ENCODE measurements at places on chromosomes 3 and 15.

GRCh38 chr3:70770650-70771049 is 458.2 kb upstream of the MDFIC2 start:
- DNase-seq: no peak

GRCh38 chr3:188037195-188037718 is 116.7 kb upstream of the LPP start:
- no peak for DNase-seq

GRCh38 chr15:61653110-61653509 is 407.1 kb downstream of the VPS13C start:
- no peak for DNase-seq

DNA sequence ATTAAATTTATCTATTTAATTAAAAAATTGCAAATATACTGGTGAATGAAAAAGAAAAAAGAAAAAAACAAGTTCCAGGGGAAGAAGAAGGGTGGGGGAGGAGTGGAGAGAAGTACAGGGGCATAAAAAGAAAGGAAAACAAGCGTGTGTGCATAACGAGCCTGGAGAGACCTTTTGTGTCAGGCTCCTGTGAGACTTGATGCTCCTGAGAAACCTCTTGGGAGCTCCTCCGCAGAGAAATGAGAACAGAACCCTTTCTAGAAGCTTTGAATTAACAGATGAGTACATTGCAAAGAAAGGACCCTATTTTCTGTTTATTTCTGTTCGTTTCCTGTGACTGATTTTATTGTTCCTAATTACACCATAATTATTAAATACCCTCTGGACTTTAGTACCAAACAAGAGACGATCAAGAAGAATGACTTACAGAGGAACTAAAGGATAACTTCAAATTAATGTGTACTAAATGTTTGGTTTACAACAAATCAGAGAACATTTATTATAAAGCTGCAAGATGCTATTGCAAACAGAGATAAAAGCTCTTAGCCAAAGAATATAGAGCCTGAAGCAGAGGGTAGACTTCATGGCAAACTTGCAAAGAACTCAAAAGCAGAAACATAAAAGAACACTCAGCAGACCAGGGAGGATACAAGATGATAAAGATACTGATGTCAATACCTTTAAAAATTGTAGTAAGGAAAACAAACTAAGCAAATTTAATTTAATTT is 74.7 kb downstream of the DPPA2 start:
- no peak for DNase-seq

DNA sequence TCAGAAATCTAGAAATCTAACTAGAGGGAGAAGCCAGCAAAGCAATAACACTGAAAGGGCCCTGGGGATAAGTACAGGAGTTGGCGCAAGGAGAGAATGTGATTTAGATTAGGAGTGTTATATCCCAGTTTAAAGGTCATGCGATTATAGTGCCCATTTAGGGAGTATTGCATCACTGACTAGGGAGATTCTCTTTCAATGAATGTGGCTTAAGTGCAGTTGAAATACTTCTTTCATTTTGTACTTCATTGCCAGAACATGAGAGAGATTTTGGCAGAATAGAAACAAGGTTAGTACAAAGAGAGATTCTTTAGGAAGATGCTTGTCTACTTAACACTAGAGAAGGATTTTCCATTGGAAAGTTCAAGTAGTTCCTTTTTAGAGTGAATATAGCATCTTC is 13.9 kb downstream of the ROBO2 start:
- no peak for DNase-seq

- no peak for DNase-seq
Observed at GRCh38 chr15:72770673-72771328, 12.8 kb downstream of the ADPGK start.

GRCh38 chr15:75235051-75235673 is 23.0 kb upstream of the GOLGA6C start:
- no peak for DNase-seq

GRCh38 chr3:137300703-137301102 is 342.9 kb downstream of the IL20RB start:
- DNase-seq: no peak

- DNase-seq: no peak
Observed at GRCh38 chr3:70531063-70531657, 218.7 kb upstream of the MDFIC2 start.

GRCh38 chr3:57772251-57772650 is 16.1 kb downstream of the SLMAP start:
- no peak for DNase-seq

GRCh38 chr15:42157981-42158765 is 1.7 kb upstream of the PLA2G4F start:
- no peak for DNase-seq

DNA sequence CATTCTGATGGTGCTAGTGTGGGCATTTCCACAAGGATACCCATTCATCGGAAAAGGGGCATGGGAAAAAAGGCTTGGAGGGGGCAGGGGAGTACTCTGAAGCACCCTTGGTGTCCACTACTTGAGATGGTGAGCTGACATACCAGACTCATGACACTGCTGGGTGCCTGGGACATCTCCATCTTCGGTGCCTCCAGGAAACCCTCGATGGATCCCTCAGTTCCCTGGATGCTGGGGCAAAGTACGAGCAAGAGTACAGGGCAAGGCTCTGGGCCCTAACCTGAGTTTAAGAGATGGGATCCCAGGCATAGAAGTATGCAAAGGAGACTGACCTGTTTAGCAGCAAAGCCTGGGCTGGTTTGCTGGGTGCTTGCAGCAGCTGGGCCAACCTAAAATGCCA is 5.2 kb upstream of the IP6K1 start:
- DNase-seq: no peak

GRCh38 chr3:105579439-105579838 is 212.7 kb downstream of the ALCAM start:
- DNase-seq: no peak

DNA sequence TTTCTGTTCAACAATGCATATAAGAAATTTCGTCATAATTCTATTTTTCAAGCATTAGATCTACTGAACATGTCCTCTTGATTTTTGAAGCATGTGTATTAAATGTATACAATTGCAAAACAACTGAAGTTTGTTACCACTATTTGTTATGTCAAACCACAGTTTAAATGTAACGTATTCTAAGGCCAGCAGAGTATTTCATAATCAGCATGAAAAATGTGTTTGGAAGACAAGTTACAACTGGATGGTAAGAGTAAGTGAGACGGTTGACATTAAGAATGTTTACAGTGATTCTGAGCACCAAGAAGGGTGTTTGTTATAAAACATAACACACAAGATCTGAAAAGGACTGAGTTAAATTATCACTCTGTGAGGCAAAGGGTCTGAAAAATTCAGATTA is 738.4 kb downstream of the PLOD2 start:
- DNase-seq: no peak

DNA sequence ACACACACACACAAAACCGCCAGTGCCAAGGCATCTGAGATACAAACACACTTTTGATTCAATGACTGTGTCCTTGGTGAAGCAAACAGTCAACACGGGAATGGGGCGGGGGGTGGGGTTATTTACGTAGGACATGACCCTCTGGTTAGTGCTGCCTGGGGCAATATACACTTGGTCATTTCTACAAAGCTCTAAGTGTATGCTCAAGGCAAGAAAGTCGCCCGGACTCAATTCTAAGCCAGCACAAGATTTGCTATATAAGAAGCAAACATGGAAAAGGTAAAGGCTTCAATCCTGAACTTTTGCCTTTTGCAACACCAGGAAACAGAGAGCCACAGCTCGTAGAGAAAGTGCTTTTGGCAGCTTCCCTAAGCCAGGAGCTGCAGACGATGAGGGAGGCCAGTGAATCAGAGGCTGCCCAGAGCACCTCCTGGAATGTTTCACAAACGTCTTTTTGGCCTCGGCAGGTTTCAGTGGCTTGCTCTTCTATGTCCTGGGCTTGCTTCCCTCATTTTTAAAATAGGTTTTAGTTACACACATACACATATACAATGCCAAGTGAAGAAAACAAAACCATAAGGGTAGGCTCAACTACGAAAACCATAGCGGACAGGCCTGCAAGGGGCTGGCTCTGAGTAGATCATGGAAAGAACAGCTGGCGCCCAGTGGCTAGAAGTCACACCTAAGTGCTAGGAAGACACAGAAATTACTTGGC is 73.6 kb downstream of the TM4SF4 start:
- no peak for DNase-seq

DNA sequence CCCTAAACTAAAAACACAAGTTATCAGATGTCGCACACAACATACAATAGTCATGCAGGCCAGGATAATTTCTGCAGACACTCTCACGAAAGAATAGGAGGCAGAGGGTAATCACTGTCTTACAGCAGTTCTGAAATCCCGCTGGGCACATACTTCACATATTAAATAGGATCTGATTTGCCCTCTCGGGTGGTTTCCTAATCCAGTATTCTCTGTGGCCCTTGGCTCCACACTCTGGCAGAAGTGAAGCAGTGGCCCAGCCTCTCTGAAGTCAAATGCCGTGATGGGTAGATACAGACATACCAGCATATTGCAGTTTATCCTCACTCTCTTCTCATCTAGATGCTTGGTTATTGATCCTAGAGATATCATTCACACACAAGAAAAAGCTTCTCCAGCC is 19.0 kb downstream of the GADL1 start:
- no peak for DNase-seq

- no peak for DNase-seq
Observed at GRCh38 chr15:59170295-59171066, 36.2 kb upstream of the LDHAL6B start.

DNA sequence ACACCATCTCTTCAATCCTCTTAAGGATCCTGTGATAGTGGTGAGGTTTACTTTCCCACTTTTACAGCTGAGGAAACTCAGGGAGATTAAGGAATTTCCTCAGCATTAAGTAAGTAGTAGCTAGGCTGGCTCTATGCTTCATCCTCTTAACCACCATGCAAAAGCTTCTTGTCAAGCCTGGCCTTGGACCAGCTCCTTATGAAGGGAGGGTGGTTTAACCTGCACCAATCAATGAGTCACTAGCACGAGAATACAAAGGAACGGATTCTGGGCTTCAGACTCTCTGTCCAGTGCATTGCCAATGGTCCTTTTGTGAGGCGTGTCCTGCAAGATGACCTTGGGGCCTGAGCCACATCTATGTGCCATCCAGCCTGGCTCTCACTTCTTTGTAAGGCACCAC is 202.0 kb upstream of the CFAP20DC start:
- no peak for DNase-seq

DNA sequence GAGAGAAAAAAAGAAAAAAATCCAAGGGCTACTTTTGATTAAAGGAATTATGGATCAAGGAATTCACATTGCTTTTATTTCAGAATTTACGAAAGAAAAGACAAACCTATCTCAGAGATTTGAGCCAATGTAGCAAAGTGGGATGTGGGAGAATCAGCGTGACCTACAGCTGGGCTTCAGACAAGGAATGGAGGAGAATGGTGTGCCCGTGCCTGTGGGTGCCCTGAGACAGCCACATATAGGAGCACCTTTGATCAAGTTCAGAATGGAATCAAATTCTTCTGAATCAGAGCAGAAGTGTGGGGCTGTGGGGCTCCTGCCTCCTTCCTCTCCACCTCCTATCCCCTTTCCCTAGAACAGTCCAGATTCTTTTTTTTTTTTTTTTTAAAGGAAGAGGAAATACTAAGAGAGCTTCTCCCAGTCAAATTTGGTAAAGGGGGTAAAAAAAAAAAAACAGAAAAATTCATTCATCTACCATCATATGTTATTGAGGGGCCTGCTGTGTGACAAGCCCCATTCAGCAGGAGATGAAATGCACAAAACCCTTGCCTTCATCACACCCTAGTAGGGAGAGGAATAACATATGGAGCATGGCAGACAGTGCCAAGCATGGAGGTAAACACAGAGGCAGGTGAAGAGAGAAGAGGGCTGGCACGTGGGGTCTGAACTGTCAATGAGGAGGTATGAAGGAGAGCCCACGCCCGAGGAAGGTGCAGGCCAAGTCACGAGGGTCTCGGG is 25.0 kb upstream of the MUSTN1 start:
- DNase-seq: no peak

DNA sequence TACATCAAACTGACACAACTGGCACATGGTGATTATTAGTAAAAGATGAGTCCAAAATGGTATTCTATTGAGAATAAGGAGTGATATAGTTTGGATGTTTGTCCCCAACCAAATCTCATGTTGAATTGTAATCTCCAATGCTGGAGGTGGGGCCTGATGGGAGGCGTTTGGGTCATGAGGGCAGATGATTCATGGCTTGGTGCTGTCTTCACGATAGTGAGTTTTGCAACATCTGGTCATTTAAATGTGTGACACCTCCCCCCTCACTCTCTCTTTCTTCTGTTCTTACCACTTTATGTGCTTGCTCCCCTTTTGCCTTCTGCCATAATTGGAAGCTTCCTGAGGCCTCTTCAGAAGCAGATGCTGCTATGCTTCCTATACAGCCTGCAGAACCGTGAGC is 90.6 kb downstream of the RSL24D1 start:
- no peak for DNase-seq

DNA sequence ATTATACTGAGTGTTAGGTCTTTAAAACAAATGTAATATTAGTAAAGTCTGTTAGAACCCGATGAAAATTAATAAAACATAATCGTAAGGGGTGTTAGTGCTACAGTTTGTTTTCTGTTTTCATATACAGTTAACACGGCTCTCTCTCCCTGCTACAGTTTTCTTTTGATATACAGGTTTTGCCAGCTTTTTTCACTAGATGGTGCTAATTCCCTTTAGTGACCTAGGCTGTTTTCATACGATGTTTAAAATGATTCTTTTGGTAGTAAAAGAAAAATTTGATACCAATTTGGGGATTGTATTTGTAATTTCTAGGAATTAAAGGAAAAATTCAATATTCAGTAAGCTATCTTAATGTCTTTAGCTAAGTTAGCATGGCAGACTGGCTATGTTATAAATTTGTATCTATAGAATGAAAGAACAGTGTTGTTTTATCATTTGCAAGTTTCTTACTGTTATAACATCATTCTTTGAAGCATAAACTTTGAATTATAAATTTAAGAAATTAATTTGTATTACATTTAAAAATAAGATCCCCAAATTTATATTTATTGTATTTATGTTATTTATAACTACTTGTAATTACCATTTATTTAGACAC is 11.5 kb downstream of the APH1B start:
- DNase-seq: no peak

- no peak for DNase-seq
Observed at GRCh38 chr3:72160351-72160750, 375.4 kb upstream of the PROK2 start.

DNA sequence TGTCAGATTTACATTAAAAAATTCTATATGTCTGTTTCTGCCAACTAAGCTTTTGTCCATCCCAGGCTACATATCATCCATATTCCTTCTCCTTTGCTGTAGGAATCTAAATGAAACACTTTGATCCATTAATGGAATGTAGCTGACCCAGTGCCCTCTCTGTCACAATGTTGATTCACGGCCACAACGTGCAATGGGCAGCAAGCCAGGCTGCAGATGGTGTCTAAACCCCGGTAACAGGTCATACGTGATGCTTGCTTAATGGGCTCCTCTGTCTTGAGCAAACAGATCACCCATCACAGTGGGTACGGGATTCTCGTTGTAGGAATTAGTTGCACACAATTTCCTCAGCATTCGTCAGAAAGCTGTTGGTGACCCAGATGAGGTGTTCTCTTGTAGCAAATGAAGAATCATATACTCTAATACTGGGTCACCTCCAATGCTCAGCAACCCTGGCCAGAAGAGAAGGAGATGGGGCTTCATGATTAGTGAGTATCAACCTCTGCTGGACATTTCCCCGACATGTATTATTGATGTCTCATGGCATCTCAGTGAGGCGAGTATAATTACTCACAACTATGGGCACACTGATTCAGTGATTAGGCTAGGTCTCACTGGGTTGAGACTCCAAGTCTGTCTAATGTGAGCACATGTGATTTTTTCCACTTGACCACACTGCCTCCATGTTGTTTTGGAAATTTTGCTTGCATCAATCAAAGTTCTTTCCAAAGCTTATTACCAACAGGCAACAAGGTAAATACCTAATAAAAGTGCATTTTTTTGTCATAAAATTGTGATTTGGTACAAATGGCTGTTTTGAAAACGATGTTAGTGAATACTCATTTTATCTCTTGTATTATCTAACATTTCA is 12.9 kb upstream of the DCBLD2 start:
- no peak for DNase-seq

Data from stimulated activated CD4-positive, alpha-beta T cell treated with anti-CD3 and anti-CD28 coated beads, Interleukin-1b, Interleukin-23, amount 100 ng/mL, for 24 hours (primary cell).